ENCODE measurements at places on chromosomes 11 and 22.

GRCh38 chr11:12094872-12095800 lies 15.3 kb upstream of the MICAL2 start:
- no peak for DNase-seq

- no peak for DNase-seq
These were observed 38.2 kb downstream of the SCUBE1 start for GRCh38 chr22:43304831-43305590.

- DNase-seq = no peak
These were observed 36.8 kb downstream of the PLEKHA7 start for GRCh38 chr11:16977136-16977993.

DNA sequence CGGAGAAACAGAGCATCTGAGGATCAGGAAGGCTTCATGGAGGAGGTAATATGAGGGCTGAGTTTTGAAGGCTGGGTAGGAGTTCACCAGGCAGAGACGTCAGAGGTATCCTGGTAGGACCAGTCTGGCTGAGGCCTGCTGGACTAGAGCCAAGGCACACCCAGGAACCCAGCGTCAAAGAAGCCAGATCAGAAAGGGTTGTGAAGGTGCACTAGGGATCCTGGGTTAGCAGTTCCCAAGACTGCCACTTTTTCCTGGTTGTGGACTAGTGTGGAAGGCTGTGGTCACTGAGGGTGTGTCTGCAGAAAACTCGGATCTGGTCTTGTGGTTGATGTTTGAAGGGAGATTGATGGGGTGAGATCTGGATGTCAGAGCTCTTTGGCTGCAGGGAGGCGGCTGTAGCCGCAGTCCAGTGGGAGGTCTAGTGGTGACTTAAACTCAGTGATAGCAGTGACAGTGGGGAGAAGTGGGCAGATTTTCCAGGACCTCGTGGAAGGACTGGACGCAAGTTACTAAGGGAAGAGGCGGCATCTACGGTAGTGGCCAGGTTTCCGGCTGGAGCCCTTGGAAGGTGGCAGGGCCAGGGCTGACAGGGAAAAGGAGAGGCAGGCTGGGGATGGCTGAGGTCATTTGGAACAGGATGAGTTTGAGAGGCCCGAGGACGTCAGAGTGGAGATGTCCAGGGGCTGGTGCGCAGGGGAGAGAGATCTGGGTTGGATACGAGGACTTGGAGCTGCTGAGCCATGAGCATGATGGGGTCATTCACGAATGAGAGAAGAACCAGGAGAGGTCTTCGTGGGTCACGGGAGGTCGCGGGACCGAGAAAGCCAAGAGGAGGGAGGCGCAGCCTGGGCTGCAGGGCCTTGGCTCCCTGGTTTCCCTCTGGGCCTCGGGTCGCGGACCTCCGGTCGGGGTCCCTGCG lies 10.9 kb downstream of the RELA start:
- DNase-seq = peak; percentile 36

DNA sequence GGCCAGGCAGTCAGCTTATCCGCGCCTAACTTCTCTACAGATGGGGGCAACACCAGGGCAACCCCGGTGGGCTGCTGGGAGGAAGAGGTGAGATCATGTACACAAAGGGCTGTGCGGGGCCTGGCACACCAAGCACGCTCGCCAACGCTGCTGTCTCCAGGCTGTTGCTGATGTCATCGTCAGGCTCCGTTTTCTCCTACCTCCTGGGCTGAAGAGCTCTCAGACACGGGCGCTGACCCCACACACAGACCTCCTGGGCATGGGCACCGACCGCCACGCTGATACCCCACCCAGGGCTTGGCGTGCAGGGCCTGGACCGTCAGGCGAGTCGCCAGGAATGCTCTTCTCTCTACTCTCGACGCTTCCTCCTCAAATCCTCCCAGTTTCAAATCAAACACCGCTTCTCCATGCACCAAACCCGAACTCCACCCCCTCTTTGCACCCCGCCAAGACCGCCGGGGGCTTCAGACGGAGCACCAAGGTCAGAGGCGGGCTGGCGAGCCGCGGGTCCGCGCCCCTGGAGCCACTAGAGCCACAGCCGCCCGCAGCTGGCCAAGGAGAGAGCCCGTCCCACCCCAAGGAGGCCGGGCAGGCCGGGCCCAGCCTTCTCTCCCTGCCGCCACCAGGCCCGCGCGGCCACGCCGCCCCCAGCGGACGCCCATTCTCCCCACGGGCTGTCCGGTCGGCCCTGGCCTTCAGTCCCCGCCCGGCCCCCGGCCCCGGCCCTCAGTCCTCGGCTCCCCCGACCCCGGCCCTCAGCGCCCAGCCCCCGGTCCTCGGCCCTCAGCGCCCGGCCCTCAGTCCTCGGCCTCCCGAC lies 772 bp downstream of the SBF1 start:
- peak; percentile 66 for DNase-seq

DNA sequence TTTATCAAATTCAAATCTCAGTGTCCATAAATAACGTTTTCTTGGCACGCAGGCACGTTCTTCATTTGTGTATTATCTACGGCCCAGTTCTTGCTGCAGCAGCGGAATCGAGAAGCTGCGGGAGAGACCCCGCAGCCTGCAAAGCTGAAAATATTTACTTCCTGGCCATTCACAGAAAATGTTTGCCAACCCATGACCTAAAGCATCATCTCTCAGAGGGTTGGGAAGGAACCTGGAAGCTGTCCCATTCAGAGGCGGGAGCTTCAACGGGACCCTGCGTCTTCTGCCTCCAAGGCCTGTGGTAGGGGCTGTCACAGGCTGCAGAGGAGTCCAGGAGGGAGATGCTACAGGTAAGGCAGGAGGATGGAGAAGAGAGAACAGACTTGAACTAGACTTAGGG lies 319.2 kb downstream of the MN1 start:
- DNase-seq = no peak

DNA sequence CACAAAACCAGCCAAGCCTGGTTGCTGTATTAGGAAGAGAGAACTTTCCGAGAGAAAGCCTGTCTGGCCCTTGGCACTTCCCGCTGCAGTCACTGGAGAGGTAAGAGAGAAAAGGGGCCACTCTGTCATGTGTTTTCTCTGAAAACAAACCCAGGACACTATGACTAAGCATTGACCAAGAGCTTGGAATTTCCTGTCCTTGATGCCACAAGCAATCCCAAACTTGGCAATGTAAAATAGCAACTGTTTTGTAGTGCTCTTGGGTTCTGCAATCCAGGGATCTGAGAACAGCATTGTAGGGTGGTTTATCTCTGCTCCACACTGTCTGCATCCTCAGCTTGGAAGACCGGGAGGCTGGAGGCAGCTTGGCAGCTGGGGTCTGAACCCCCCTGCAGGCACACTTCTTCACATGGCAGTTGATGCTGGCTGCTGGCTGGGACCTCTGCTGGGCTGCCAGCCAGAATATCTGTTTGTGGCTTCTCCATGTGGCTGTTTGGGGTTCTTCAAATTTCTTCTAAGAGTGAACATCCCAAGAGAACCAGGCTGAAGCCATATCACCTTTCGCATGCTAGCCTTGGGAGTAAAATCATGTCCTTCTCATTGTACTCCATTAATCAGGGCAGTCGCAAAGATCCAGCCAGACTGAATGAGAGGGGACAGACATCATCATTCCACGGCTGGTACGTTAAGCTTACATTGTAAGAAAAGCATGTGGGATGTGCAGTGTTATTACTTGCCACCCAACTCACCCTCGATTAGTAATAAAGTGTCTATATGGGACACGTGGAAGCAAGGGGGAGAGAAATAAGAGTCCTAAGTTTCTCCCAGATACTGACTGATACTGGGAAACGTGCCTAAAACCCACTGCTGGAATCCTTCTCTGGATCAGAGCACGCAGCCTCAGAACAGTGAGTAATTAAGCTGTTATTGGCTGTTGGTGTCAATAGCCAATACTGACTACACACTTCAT lies 537.4 kb upstream of the B3GAT1 start:
- DNase-seq = peak; percentile 86

GRCh38 chr11:117017456-117017855 lies 80.8 kb downstream of the SIK3 start:
- no peak for DNase-seq

DNA sequence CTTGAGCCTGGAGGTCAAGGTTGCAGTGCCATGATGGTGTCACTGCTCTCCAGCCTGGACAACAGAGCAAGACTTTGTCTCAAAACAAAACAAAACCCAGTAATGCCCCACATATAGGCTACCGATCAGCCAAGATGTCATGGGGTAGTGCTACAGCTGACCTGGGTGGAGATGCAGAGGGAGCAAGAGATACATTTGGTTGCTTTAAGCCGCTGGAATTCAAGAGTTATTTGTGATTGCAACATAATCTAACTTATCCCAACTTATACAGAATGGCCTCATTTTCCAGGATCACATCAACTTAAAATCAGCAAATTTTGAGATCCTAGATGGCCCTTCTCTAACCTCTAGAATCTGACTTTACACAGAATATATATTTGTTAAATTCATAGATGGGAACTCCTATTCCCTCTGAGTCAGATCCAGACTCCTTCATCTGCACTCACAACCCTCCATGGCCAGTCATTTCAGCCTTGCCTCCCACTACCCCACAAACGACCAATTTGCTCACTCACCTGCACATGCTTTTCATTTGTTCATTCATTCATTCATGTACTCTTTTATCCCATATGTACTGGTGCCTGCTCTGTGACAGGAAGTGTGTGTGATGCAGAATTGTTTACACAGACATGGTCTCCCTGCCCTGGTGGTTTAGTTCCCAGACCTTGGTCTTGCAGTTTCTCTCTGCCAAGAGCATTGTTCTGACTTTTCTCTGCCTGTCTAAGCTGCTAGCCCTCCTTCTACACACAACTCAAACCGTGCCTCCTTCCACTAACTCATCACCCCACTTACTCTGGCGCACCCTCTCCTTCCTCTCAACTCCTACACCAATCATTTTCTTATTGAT lies 24.1 kb upstream of the APLNR start:
- DNase-seq = no peak

GRCh38 chr11:60895687-60896086 lies 10.7 kb downstream of the PRPF19 start:
- no peak for DNase-seq

DNA sequence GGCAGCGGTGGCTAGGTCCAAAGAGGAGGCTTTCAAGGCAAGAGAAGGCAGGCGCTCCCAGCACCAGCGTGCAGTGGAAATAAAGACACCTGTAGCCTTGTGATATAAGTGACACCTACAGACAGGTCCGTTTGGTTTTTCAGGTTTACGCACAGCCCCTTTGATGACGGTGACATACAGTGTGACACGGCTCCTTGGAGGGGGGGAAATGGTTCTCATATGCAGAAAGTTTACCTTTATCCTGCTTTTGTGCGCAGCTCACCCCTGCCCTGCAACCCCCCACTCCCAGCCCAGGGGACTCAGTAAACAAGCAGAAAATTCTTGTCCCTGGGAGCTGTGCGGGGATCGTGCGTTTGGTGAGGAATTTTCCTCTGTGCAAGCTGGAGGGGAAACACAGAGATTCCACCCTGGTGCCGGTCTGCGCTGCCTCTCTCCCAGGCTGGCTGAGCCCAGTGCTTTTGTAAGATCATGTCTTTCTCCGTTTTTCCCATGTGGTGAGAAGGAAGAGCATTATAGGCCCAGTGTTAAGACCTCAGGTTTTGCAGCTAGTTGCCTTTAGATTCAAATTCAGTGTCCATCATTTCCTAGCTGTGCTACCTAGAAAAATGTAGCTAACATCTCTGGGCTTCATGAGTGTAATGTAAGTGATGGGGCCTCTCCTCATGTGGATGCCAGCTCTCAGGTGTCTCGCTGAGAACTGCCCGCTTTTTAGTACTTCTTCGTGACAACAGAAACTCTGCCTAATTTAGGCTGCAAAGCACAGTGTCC lies at the start of gene ELF5:
Gene ELF5 (minus strand): TSS at position 113 of the 768 bp plus-strand sequence. CDS start 8,045 bp downstream, outside the sequence.
- DNase-seq = no peak

GRCh38 chr11:110071197-110071596 lies 22.0 kb upstream of the ZC3H12C start:
- no peak for DNase-seq

DNA sequence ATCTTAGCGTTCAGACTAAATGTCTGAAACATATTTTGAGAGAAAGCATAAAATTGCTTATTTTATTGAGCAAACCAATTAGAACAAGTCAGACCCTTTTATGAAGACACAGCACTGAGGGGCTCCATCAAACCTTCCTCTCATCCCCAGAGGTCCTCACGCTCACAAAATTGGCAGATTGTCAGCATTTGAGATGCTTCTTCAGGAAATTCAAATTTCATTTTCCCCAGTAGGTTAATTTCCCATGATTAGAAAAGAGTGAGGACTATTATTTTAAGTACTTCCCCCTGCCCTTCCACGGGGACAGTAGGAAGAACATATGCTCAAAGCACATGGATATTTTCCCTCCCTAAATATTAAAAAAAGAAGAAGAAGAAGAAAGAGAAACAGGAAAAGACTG lies 851.8 kb downstream of the BRD1 start:
- no peak for DNase-seq

DNA sequence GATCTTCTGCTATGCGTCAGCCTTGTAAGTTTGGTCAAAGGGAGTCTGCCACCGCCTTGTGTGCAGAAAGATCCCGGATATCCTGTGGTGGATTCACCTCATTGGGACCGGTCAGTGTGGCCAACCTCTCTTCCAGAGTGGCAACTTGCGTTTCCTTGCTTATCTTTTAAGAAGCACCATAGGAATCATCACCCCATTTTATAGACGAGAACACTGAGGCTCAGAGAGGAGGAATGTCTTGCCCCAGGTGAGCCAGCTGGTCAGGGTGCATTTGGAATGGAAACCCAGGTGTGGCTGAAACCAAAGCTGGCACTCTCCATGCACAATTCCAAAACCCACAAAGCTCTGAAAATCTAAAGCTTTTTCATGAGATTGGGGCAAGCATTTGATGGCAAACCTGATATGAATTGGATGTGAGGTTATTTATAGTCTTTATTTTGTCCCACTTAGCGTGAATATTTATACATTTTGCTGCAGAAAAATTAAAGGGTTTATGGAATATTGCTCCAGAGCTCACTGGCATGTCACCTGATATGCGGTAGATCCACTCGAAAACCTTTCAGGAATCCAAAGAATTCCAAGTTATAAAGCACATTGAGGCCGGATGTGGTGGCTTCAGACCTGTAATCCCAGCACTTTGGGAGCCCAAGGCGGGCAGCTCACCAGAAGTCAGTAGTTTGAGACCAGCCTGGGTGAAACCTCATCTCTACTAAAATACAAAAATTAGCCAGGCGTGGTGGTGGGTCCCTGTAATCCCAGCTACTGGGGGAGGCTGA lies 12.1 kb upstream of the EIF3D start:
- peak; percentile 77 for DNase-seq

GRCh38 chr11:5467527-5467926 lies 18.4 kb downstream of the OR51I2 start:
- no peak for DNase-seq

GRCh38 chr22:37230673-37231405 lies 13.2 kb downstream of the RAC2 start:
- no peak for DNase-seq

DNA sequence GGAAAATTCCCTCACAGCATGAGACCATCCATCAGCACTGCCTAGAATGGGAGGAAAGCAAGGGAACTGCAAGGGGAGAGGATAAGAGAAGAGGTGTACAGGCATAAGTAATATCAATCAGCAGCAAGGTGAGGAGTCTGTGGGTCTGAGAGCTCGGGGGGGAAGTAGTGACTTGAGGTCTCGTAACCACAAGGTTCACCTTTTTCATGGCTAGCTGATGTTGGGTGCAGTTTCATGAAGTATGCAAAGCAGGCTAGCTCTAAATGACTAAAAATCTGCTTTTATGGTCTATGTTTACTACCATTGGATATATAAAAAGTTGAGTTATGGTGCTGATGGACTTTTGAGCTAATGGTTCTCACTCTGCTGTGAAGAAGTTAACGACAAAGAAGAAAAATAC lies 35.8 kb downstream of the OR4C6 start:
- DNase-seq = no peak

Measured in Daoy (cell line).